ENCODE measurements at places on chromosomes 1 and 21. TPM values are rescaled to one million over a fixed set of nuclear protein-coding genes. Genes with fewer than 3 reads are reported as not detected.

DNA sequence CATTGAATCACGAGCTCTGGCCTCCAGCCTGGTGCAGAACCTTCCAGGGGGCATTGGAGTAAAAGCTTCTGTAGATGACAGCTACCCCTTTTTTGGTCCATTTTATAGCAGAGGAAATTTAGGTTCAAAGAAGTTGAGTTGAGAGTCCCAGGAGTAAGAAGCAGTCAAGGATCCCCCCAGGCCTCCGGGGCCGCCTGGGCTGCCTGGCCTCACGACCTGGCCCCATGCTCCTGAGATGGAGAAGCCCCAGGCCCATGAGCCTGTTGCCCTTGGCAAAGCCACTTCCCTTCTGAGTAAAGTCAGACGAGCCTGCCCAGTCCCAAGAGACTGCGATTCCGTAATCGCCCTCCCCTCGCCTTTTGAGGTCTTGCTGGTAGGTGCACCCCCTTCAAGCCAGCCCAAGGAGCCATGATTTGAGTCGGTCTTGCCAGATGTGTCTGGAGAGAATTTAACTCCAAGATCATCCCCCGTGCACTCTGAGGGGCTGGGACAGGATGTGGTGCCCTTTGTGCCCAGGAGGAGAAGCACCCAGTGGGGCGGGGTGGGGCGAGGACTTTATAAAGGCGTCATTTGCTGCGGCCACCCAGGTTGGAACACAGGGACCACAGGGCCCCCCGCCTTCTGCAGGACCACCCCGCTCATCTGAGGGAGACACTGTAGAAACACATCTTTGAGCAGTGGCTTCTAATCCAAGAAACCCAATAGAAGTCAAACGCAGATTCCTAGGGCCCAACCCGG is 30.1 kb downstream of the PDE9A start:
- DNase-seq: no peak

SRSF11 gene
- 348 TPM for total RNA-seq

GRCh38 chr1:94863919-94864318 is 43.8 kb downstream of the SLC44A3 start:
- no peak for DNase-seq

DNA sequence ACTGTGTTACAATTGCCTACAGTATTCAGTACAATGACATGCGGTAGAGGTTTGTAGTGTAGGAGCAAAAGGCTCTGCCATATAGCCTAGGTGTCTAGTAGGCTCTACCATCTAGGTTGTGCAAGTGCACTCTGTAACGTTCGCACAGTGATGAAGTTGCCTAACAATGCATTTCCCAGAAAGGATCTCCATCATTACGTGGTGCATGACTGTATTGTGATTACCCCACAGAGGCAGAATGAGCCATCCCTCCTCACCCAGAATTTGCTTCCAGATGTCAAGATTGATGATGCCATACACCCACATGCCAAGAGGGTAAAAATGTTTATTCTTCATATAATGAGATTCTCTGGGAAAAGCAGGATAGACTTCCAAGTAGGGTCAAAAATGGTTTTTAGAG is 199.3 kb upstream of the CTTNBP2NL start:
- no peak for DNase-seq

DNA sequence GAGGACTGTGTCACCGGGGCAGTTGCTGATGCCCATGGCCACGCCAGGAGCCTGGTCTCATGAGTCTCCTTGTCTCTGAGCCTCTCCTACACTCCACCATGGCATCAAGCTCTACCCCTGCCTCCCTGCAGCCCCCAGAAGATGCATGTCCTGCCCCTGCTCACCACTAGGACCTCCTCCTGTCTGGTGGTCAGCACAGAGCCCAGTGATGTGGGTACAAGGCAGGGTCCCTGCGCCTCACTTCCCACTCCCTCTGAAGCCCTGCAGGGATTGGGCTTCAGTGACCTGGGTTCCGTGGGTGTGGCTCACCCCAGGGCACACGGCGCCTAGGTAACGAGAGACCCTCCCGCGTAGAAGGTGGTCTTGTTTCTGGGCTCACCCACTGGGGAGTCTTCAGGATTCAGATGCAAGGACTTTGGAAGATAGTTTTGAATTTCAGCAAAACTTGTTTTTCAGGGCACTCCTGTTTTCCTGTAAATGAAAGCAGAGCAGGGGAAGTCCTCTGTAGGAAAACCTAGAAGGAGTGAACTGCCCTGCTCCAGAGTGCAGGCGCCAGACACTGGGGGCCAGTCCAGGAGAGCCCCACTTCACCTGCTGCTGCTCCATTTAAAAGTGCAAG is 2.8 kb downstream of the COL18A1 start:
- no peak for DNase-seq

- no peak for DNase-seq
Measured at GRCh38 chr1:6180268-6180706, at the start of gene CHD5. CHD5 (minus strand) TSS chr1:6180321; CDS start chr1:6180023, 298 bp downstream.

GRCh38 chr1:13900583-13900982 is 200.6 kb downstream of the PRDM2 start:
- no peak for DNase-seq

DNA sequence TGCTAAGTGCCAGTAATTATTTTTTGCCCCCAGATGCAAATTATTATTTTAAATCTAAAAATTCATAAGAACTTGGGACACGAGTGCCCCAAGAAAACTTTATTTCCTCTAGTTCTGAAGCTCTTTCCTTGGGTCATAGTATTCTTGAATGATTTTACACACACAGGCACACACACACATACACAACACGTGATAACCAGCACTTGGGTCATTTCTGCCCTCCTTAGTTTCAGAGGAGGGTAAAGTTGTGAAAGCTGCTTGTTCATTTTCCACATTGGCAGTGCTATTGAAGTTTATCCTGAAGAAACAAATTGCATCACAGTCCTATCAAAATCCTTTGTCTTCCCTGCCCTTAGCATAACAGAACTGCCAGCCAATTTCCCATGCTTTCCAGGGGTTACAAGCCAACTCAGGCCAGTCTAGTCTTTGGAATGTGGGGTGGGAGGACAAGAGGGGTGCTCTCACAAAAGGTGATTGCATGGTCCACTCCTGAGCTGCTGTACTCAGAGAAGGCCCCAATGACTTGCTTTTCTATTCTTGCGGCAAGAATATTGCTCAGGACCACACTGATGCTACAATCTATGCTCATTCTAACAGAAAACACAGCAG is 98.5 kb upstream of the POGK start:
- no peak for DNase-seq

DNA sequence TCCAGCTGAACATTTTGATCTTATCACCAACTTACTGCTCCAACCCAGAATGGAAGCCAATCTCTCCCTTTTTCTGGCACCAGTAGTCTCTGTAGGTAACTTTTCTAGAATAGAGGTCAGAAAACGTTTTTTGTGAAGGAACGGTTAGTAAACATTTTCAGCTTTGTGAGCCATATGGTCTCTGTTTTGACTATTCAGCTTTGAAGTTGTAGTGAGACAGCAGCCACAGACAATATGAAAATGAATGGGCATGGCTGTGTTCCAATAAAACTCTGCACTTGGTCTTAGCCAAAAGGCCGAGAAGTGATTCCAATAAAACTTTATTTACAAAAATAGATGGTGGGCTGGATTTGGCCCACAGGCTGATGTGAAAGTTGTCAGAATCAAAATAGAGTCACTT is 28.9 kb downstream of the MAP10 start:
- DNase-seq: no peak

DNA sequence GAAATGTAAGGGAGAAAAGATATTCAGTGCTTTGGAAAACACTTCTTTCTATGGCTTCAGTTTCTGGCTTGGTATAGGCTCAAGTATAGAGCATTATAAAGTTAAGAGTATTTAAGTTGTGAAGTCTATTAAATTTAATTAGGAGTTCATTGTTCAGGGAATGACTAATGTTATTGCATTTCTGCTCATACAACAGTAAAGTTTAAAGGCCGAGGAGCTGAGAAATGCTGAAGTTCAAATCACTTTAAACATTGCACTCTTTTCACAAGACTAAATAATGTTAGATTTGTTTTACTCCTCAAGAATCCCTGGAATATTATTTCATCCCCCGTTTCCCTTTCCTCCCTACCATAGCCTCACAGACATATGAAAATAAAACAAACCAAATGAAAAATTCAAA is 30.1 kb downstream of the RGS5 start:
- no peak for DNase-seq

- DNase-seq: no peak
Measured at GRCh38 chr1:210024996-210025395, 87.0 kb downstream of the SYT14 start.

FAM151A gene
- total RNA-seq: not detected

DNA sequence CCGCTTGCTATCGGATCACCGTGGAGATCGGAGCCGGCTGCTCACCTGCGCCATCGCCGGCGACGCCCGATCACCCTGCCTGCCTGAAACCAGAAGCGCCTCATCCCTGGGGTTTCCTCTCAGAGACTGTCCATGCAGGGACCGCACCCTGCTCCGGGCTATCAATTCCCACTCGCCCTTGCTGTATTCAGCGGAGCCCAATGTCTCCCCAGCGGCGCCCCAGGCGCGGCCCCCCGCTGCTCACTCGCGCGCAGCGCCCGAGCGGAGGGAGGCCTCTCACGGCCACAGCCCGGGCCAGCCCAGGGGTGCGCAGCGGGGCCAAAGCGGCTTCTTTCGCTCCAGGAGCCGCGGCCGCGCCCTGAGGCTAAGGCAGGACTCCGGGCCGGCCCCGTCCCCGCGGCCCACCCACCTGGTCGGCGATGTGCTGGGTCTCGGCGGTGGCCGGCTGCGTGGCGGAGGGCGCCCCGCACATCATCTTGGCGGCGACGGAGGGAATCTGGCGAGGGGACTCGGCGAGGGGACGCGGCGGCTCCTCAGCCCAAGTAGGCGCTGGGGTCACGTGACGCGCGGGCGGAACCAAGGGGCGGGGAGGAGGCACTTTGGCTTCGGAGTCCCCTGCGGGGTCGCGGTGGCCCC is at the start of gene CSTB:
Gene CSTB (minus strand): TSS at position 514 of the 636 bp plus-strand sequence. CDS start 39 bp downstream, at position 475.
- peak; percentile 85 for DNase-seq

GRCh38 chr1:107547363-107548155 is 406.7 kb downstream of the NTNG1 start:
- no peak for DNase-seq

DNA sequence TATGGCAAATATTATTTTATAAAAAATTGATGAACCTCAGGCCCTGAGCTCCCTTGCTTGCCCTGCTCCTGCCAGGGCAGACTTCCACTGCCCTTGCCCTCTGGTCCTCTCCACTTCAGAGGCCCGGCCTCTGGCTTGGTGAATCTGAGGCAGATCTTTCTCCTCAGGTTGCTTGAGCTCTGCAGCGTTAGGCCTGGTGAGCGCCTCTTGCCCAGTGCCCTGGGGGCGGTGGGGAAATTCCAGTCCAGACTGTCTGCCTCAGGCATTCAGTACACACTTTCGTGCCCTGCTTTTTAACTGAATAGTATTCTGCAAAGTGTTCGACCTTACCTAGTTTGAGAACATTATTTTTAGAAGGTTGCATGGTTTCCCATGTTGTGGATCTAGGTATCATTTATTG is 98.2 kb downstream of the PCBP3 start:
- no peak for DNase-seq

LCE2C gene
- total RNA-seq: not detected

DNA sequence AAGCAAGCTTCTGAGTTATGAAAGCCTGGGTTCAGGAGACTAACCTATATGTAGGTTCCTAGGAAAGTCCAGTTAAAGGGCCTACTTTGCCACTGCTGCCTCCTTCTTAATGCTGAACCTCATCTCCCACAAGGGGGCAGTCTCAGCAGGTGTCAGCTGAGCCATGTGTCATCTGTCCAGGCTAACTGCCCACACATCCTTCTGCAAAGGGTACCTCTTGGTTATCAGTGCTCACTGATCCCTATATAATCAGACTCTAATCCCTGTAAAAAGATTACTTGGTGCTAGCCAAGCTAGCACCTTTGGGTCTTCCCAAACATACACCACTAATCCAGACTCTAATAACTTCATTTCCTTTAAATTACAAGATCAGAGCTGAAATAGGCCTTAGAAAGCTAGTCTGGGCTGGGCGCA is 9.0 kb downstream of the PRDX1 start:
- DNase-seq: no peak

DNA sequence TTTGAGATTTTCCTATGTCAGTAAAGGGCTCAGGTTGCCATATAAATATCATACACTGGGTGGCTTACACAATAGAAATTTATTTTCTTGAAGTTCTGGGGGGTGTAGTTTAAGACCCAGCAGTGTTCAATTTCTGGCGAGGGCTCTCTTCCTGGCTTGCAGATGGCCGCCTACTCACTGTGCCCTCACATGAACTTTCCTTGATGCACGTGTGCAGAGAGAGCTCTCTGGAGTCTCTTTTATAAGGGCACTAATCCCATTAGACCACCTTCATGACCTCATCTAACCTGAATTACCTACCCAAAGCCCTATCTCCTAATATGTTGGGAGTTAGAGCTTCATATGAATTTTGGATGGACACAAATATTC is 21.1 kb downstream of the TMEM51 start:
- no peak for DNase-seq

DNA sequence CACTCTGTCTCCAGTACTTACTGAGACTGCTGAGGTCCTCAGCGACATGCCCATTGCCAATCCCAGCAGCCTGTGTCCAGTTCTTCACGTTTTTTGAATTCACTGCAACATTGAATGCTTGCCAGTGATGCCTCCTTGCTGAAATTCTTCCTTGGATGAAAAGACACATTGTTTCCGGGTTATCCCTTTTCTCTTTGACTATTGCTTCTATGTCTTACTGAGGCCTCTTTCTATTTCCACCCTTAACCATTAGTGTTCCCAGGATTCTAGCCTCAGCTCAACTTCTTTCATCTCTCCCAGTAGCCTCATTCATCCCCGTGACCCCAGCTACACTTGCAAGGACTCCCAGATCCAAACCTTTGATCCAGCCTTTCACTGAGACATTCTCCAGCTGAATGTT is 46.5 kb upstream of the KIF26B start:
- no peak for DNase-seq

DNA sequence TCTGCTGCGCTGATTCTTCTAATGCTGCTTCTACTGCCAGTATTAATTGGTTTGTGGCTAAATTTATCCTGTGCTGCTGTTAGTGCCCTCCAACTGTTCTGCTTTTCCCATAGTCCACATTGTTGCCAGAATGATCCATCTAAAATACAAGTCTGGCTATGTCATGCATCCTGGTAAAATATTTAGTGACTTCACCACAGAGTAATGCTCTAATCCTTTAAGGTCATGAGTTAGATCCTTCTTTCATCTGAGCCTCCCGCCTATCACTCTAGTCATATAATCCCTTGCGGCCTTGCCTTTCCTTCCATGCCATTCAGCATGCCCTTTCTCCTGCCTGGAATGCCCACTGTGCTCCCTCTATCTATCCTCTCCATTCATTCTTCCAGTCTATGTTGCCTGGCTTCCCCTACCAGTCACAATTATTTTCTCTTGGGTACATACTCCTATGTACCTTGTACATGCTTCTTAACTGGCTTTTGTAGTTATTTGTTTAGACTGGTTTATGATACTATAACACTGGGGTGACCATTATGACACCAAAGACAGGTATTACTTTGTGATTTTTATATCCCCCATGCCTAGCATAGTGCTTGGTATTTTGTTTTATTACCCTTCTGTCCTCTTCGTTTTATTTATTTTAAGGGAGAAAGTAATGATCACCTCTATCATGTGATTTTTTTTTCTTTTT is 144.0 kb downstream of the MAGI3 start:
- DNase-seq: no peak

MATN1 gene
- total RNA-seq: 5.6 TPM

GRCh38 chr1:32336963-32337675 is 1.1 kb upstream of the MARCKSL1 start:
- DNase-seq: no peak

- no peak for DNase-seq
Measured at GRCh38 chr1:16882986-16883385, 12.8 kb upstream of the RNU1-2 start.

PER3 gene
- 11.1 TPM for total RNA-seq

GRCh38 chr1:203077956-203078355 is 7.9 kb downstream of the MYOG start:
- DNase-seq: no peak

- no peak for DNase-seq
Measured at GRCh38 chr21:21864321-21864840, 866.2 kb downstream of the NCAM2 start.
